ENCODE measurements at places on chromosomes 7 and 10. TPM values are rescaled to one million over a fixed set of nuclear protein-coding genes. Genes with fewer than 3 reads are reported as not detected.

Gene CAV1
- 1,370 TPM for total RNA-seq

Gene LEP
- not detected for total RNA-seq

Gene SLC18A2
- total RNA-seq = not detected

Gene NEURL1
- 0.15 TPM for total RNA-seq

Gene ASZ1
- not detected for total RNA-seq

Gene HOXA7
- 1.9 TPM for total RNA-seq

Gene NAT16
- not detected for total RNA-seq

Gene BICC1
- 1.3 TPM for total RNA-seq

Gene ANKRD61
- not detected for total RNA-seq

Gene BMPER
- 0.32 TPM for total RNA-seq

Gene SEPHS1
- total RNA-seq = 34.8 TPM

Gene ZNF425
- total RNA-seq = 1.2 TPM

Gene ARL5B
- total RNA-seq = 26.0 TPM

Gene SPDYE3
- total RNA-seq = not detected

Gene PRPF18
- total RNA-seq = 45.4 TPM

Gene MDFIC
- 18.7 TPM for total RNA-seq

Gene CRYGN
- total RNA-seq = not detected

Gene ZNF467
- 1.8 TPM for total RNA-seq

Gene TMEM273
- 9.7 TPM for total RNA-seq

Gene PAPOLB
- 0.15 TPM for total RNA-seq

Gene PLEKHS1
- not detected for total RNA-seq

Gene P4HA1
- 111 TPM for total RNA-seq

Gene C10orf62
- not detected for total RNA-seq

Gene PDSS1
- total RNA-seq = 8.1 TPM

Gene KIAA1549
- 1.9 TPM for total RNA-seq

Gene PRSS2
- 0.76 TPM for total RNA-seq

Gene EBF3
- 0.15 TPM for total RNA-seq

Gene MRPL43
- total RNA-seq = 58.1 TPM

Gene IL15RA
- total RNA-seq = 10.7 TPM

Gene ATOH7
- total RNA-seq = not detected

Gene ASNS
- total RNA-seq = 12.7 TPM

Gene STRIP2
- 11.2 TPM for total RNA-seq

Gene CLRN3
- not detected for total RNA-seq

Gene RARRES2
- not detected for total RNA-seq

Gene GUSB
- 26.3 TPM for total RNA-seq

Measured in epithelial cell of umbilical artery (primary cell).